ENCODE measurements at places on chromosomes 11 and 22.

DNA sequence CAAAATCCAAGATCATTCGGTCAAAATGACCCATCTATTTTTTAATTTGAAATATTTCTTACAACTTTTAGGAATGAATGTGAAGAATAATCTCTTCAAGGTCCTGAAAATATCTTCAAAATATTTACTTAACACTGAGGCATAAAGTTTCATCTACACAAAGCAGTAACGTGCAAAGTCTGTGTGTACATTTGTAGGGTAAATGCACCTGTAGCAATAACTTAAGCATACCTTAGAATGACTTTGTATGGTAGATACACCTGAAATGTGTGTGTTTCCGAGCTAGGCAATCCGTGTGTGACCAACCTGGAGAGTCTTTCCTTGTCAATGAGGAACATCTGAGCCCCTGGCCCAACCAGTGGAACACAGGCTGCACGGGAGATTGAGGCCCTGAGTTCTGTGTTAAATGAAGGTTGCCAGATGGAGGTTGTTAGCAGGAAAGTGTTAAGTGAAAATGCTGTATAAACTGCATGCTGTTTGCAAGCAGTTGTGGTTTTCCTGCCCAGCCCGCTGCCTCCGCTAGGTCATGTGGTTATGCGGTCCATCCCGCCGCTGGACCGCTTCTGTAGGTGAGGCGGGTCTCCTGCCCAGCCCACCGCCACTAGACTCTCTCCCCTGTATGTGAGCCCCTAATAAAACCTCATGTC, 7.6 kb upstream of the CTR9 start:
- no peak for DNase-seq

DNA sequence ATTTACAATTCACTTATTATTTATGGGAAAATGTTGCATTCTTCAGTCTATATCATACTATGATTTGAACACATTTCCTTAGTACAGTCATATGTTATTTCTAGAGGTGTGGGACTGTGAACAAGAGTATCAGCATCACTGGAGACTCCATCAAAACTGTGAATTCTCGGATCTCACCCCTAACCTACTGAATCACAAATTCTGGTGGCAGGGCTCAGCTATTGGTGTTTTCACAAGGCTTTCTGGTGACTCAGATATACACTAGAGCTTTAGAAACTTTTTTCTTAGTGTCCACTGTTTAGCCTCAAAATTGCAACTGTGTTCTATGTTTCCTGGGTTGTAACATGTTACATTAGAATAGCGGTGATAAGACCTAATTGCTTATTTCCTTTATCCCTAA, 352.9 kb upstream of the DDI1 start:
- no peak for DNase-seq

DNA sequence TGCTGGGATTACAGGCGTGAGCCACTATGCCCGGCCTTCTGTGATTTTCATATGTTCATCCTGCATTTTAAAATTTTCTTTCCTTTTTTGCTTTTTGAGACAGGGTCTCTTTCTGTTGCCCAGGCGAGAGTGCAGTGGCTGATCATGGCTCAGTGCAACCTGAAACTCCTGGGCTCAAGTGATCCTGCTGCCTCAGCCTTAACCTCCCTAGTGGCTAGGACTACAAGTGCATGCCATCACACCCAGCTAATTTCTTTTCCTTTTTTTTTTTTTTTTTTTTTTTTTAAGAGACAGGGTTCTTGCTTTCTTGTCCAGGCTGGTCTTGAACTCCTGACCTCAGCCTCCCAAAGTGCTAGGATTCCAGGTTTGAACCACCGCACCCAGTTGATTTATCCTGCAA, 54.1 kb upstream of the WT1 start:
- DNase-seq: no peak

DNA sequence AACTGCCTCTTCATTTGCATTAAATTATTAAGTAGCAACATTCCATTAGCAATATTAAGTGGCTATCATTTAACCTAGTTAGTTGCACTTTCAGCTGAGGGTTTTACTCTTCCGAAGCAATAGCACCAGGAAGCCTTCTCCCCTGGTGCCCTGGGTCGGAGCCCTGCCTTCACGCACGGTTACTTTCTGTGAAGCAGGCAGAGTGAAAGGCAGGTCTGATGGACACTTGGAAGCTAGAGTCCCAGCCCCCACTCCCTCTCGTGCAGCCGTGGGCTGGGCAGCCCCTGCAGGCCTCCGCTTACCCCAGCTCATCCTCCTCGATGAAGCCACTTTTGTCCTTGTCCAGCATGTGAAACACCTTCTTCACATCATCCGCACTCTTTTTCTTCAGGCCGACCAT, 2.0 kb downstream of the PVALB start:
- no peak for DNase-seq

- DNase-seq: no peak
Observed at GRCh38 chr11:46248289-46249102, 29.0 kb upstream of the CREB3L1 start.

Data from stimulated activated CD8-positive, alpha-beta memory T cell treated with anti-CD3 and anti-CD28 coated beads, Interleukin-12 subunit alpha, Interleukin-12 subunit beta, amount 100 ng/mL, for 4 hours (primary cell).